ENCODE measurements at places on chromosomes 11 and 22.

DNA sequence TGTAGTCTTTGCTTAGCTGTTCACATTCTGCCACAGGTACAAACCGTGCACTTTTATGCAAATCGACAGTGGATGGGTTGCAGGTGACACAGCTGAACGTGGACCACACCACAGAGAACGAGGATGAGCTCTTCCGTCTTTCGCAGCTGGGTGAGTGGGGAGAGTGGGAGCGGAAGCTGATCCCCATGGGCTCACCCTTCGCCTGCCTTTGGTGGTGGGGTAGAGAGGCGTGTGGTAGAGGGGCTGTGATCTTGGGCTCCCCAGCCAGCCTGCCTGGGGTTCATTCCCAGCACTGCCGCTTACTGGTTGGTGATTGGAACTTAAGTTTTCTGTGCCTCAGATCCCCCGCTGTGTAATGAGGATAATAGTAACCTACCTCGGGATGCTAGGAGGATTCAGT lies 19.1 kb downstream of the TAB1 start:
- no peak for DNase-seq

- DNase-seq, result no peak
Observed at GRCh38 chr22:31148488-31148887, 8.2 kb upstream of the PLA2G3 start.

- no peak for DNase-seq
Observed at GRCh38 chr11:63445720-63446119, 45.2 kb downstream of the PLAAT5 start.

DNA sequence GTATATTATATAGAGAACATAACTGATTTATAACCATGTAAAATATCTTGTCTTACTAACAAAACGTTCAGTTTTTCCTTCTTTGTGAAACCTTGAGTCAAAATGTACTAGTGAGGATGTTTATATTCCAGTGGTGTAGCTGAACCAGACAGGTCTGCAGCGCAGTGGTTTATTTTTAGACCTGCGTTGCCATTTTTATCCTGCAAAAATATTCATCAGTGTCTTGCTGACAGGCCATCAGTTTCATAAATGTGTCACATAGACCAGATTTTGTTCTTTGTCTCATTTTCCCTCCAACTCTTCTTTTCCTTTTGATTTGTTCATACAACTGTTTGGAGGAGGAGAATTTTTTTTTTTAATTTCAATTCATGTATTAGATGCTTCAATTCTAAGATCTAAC lies 43.1 kb downstream of the HSD17B12 start:
- no peak for DNase-seq
